CD4-positive, CD25-positive, alpha-beta regulatory T cell (primary cell): ENCODE measurements at places on chromosomes 2 and 18. TPM values are rescaled to one million over a fixed set of nuclear protein-coding genes. Genes with fewer than 3 reads are reported as not detected.

ANKRD62 gene
- total RNA-seq, result not detected

- DNase-seq, result no peak
Observed at GRCh38 chr2:181779288-181780021, 99.1 kb upstream of the NEUROD1 start.

GRCh38 chr2:159609811-159610549, 6.4 kb downstream of the BAZ2B start:
- no peak for DNase-seq

GRCh38 chr18:31489311-31489710, 8.7 kb upstream of the DSG2 start:
- no peak for DNase-seq

HOXD13 gene
- total RNA-seq, result not detected

DNA sequence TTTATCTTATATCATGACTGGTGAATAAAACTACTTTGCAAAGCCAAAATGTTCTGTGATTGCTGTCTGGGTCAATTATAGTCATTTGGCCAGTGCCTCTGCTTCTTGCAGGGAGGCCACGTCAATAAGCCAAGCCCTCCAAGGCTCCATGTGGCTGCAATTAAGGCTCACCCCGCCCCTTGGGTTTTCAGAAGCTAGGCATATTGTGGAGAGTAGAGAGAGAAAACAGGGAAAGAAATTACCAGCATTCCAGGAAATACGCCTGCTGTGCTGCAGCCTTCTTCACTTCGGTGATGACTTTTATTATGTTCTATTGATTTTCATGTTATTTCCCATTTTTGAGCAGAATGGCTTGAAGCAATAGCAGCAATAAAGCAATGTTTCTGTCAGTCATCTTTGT, 319.7 kb downstream of the SOX11 start:
- no peak for DNase-seq

SAG gene
- 1.7 TPM for total RNA-seq

GRCh38 chr2:1715184-1716013, 28.9 kb downstream of the PXDN start:
- DNase-seq, result no peak

DNA sequence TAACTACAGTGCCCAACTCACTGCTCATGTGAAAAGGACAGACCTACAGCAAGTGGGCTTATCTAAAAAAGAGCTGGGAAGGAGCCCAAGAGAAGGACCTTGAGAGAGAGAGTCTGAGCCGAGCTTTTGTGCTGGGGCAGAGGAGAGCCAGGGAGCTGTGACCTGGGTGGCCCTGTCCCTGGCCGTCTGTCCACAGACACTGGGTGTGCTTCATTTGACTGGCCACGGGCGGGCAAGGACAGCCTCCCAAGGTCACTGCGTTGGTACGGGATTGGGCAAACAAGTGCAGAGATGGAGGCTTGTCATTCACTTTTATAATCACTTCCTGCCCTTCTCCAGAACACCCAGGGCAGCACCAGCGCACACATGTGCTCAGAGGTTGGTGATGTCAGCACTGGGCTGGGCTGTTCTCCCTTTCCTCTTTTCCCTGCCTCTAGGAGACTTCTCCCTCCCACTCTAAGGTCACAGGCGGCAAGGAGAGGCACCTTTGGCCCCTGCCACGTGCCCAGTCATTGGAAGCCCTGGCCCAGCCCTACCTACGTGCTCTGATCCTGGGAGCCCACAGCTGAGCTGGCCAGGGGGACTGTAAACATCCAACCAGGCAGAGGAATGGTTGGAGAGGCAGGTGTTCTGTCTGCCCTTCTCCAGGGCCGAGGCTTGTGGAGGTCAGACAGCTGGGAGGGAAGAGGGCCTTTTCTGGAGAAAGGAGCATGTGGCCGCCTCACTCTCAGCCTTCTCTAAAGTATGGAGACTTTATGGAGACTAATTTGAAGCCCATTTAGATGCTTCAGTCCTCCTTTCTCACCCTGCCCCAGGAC, 6.4 kb upstream of the PSD4 start:
- DNase-seq, result peak; percentile 66

GRCh38 chr18:23585007-23585871, 1.1 kb downstream of the NPC1 start:
- no peak for DNase-seq

RAPGEF4 gene
- 1.4 TPM for total RNA-seq

ZBTB7C gene
- total RNA-seq, result not detected

- DNase-seq, result no peak
Observed at GRCh38 chr2:95388856-95389244, 13.7 kb upstream of the FAHD2A start.

DNA sequence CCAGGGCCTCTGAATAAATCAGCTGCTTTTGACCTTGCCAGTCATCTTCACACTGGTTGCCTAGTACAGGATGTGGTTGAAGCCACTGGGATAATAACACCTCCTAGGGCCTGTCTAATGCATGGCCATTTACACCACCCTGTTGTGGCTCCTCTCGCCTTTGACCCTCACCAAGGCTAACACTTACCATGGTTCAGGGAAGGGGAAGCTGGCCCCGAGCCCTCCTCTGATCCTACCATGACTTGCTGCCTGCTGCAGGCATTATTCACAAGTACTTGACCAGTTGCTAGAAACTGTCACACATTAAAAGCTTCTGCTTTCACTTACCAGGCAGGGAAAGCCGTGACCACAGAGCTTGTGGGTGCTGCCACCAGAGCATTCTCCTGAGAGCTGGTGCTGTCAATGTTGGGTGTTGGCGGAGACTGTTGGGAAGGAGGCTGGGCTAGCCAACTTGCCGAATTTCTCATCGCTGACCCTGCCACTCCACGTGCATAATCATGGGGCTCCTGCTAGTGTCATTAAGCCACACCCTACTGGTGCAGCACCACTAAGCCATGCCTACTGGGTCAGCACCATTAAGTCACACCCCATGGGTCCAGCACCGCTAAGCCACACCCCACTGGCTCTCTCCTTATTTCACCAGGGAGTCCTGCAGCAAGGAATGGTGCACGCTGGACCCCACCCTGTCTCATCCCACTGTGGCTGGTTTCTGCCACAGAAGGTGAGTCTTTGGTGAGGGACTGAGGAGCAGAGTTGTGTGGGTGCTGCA, 47.0 kb upstream of the TTC39C start:
- peak; percentile 72 for DNase-seq

TRIM43 gene
- total RNA-seq, result not detected

DNA sequence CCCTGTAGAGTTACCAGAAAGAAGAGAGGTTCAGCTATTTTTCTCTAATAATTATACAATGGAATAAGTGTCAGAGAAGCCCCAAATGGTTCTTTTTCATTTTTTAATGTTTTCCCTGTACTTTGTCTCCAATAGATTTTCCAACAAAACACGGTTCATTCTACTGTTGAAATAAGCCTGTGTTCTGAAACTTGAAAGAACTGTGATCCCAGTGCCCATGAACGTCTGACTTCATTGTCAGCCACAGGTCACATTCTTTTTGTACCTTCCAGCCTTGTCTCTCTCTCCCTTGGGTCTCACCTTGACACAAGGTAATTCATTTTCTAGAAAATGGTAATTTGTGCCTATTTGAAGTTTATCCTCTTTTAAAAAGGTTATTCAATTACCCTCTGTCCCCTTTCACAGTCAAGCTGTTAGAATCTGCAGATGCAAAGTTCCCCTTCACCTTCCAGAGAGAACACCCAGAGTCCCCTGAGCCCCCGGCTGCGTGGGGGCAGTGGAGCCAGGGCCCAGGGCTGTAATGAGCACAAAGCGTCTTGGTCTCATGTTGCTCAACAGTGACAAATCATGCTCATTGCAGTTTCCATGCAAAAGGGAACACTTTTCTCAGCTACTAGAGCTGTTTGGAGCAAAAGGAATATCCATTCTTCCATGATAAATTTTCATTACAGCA, 115.2 kb downstream of the SPHKAP start:
- DNase-seq, result no peak

ITGB6 gene
- not detected for total RNA-seq

DNA sequence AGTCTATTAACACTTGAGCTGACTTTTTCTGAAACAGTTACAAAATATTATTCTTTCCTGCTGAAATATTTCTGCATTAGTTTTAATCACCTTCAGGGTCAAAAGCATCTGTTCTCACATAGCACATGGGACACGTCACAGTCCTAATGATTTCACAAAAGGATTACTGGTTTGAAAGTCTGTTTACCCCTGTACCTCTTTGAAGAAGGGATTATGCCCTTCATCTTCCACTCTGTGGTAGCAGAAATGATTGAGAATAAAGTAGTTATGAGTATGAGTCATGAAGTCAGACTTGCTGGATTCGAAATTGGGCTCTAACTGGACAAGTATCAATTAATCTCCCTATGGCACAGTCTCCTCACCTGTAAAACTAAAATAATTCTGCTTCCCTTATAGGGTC, 121.2 kb downstream of the SATB2 start:
- DNase-seq, result no peak

- no peak for DNase-seq
Observed at GRCh38 chr18:23757437-23757733, 68.1 kb downstream of the LAMA3 start.

DNA sequence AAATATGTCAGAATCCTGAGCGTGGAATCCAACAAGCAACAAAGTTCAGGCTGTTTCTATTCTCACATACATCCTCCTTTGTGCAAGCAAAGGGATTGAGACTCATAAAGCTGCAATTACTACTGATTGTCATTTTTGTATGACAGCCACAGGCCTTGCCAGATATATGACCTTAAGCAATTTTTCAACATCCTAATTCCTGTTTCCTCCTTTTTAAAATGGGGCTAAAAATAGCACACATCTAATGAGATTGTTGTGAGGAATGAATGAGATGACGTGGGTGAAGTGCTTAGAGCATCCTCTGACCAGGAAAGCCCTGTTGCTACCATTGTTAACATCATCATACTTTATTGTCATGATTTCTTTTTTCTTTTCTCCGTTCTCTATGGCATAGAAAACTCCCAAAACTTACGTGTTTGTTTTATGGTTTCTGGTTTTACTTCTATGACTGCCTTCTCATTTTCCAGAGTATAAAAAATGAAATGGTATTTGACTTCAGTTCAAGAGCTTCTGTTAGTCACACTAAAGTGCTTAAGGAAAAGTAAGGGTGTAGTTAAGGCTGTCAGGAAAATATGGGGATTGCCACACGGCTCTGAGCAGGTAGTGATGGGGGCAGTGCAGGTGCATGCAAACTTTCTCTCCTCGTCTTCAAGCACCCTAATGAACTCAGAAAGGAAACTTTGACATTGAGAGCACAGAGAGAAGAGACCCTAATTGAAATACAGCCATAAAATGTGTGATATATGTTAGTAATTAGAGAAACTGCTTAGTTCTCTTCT, 590.6 kb upstream of the NETO1 start:
- no peak for DNase-seq
